ENCODE measurements at places on chromosomes 3 and 15.

GRCh38 chr3:181692311-181693145 is 19.2 kb upstream of the SOX2 start:
- no peak for DNase-seq

GRCh38 chr3:124132813-124133212 is 140.9 kb upstream of the ROPN1 start:
- DNase-seq, result no peak

DNA sequence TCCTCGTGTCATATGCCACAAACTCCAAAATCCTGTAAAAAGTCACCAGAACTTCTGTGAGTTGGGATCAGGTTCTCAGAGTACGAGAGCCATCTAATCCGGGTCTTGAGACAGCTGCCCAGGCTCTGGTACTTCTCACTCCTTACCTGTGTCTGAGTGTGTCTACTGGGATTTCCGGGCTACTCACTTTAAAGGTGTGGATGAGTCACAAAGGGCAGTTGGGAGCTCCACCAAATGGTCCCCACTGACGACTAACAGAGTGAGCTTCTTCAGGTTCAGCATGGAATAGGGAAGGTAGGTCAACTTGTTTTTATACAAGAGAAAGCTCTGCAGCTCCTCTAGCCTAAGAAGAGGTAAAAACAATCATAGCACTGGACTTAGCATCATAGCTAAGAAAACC is 29.5 kb downstream of the RTP3 start:
- DNase-seq, result no peak

DNA sequence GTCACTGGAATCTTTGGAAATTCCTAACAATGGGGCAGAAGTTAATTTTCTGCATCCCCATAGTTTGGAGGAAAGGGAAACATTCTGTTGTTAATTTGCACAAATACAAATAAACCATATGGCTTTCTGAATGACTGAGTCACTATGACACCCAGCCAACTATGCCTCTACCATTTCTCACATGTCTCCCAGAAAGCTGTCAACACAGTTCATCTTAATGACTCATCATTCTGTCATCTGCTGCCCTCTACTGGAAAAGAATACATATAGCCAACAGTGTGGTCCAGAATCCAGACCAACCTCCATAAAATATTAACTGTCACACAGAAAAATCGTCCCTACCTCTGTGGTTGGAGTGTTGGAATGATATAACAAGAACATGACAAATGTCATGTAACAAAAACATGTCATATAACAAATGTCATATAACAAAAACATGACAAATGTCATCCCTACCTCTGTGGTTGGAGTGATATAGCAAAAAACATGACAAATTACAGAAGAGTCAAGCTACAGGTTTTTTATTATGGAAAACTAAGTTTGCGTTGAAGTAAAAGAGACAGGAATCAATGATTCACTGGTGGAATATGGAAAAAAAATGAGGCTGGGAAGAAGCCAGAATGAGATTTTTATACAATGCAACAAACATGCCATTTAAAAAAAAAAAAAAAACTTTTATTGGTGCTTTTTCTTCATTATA is 47.7 kb upstream of the GYG1 start:
- DNase-seq, result no peak

DNA sequence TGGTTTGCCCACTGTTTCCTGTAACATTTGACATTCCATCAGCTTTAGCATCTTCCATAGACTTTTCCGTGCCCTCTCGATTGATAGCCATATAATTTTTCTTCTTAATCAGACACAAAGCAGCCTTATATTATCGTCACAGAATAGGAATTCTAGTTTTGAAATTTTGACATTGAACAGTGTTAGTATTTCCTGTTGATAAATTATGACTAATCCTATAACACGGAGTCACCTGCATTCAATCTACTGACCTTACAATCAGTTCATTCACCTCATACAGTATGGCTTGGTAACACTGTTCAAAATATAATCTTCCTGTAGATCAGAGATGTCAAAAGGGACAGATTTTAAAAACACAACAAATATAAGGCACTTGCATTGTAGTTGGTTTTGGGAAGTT is 423.7 kb downstream of the C3orf38 start:
- no peak for DNase-seq

DNA sequence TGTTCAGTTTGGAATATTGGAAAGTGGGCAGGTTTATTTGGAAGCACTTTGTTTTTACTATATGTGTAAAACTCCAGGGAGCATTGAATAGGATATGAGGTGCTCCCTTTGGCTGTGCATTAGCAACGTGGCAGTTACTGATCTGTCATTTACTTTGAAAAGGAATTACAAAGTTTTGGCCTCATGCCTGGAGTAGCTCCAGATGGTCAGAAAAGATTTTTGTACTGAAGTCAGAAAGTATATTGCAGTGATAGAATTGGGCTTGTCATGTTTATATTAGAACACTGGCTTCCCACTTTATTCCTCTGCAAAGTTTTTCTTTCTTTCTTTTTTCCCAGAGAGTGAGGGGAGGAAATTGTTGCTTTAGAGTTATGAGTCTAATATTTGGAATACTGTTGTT is 26.1 kb downstream of the FNDC3B start:
- no peak for DNase-seq

DNA sequence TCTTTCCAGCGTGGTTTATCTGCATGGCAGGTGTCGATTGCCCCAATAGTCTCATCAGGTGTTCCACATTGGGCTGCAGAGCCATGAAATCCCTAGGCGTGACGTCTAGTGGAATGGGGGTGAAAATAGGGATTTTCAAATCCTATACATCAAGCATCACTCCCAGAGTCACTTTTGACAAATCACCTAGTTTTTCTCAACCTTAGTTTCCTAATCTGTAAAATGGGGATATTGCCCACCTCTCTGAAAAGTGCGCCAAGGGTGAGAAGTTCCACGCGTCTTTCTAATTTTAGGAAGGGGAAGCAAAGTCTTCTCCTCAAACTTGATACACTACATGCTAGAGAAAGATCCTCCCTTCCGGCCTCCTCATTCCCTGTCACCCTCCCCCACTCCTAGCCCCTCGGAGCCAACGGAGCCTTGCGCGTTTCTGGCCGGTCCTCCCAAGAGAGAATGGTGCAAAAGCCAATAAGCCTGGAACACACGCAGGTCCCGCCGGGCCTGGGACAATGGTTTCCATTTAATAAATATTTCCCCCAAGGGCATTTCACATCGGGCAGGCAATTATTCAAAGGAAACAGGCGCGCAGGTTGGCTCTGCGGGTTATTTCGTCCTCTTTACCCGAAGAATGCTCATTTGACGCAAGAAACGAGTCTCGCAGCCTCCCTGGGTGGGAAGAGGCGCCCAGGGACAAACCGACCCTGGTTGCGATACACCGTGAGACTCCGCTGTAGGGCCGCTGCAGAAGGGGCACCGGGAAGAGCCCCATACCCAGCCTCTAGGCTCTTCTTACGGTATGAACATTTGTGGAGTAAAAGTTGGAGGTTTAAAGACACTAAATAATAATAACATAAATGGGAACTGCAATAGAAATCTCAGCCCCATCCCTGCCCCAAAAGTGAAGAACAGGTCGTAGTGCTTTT is 1.2 kb upstream of the SOX14 start:
- no peak for DNase-seq

- no peak for DNase-seq
These were observed 211.9 kb downstream of the ULK4 start for GRCh38 chr3:41749988-41750387.

DNA sequence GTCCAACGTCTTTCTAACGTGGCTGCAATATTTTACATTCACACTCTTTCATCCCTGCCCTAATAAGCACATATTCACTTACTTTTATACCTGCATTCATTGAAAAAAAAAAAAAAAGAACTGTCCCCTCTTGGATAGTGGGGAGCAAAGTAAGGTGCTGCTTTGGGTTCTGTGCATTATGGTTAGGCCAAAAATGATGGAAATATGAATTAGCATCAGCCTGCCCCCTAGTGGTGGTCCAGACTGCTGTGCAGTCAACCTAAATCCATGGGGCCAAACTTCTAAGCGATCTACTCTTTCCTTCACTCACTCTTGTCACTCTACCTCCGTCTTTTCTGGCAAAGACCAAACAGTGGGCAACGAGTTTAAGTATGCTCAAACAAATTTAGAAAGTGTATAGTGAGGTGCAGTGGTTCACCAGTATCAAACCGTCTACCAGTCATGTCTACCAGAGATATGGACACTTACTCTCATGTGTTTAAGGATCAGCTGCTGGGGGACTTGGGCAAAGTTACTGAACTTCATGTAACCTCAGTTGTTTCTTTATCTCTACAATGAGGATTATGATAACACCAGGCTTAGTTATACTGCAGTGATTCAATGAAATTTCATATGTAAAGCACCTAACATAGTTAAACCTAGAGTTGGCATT is 61.5 kb upstream of the GRM7 start:
- peak; percentile 43 for DNase-seq

DNA sequence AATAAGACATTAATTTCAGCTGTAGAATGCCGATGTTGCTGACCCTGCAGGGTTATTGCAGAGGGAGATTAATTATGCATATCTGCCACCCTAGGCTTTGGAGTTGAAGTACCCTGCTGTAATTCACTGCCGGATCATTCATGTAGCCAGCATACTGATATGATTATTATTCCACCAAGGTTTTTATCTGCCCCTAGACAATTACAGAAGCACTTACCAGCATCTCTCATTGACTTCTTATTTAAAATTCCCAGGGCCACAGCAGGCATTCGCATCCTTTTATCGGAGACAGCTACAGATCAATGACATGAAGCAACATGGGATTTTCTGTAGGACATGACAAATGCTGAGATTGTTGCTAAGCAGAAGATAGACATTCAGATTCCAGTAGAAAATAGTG is 31.3 kb downstream of the IL1RAP start:
- DNase-seq, result no peak

- DNase-seq, result no peak
These were observed 253.1 kb downstream of the CGGBP1 start for GRCh38 chr3:87805670-87806069.

DNA sequence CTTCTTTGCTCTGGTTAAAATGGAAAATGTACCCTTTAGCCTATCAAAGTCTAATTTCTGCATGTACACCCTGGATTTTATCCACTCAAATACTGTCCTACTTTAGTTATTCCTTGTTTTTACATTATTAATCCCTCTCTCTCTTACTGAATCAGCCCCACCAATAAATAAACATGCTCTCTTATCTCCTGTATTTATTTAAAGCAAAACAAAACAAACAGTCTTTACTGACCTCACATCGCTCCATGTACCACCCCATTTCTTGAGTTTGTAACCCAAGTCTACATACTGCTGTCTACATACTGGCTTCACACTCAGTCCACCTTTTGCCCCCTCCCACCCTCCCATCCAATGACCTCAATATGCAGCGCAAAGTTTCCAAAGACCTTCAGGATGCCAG is 113.3 kb upstream of the RORA start:
- DNase-seq, result no peak

DNA sequence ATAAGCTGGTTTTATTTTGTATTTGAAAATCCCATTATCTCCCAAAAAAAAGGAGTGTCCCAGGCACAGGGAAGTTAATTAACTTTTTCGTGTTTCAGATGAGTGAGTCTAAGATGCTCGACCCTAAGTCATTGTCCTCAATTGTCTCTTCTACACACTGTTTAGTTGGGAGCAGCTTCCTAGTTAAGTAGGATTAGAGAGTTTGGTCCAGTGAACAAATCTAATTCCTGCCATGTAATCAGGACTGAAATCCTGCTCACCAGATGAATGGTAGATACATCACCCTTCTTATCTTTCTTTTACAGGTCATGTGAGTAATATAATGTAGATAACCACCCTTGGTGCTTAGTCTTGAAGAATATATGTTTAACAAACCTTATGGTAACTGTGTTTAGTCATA is 228.9 kb upstream of the MANF start:
- no peak for DNase-seq

DNA sequence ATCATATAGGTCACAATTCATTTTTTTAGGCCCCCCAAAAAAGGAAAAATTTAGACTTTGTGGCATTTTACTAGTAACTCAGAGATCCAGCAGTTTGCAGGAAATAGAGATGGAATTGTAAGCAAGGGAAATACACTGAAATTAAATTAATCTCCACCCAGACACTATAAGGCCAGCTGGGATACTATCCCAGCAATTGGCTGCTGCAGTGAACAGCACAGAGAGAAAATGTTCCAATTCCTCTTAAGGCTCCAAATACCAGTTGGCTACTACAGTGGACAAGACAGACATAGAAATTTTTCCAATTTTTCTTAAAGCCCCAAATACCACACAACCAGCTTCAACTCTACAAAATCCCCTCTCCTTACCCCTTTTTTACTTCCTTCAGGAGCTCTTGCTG is 78.9 kb downstream of the ULK4 start:
- DNase-seq, result no peak

DNA sequence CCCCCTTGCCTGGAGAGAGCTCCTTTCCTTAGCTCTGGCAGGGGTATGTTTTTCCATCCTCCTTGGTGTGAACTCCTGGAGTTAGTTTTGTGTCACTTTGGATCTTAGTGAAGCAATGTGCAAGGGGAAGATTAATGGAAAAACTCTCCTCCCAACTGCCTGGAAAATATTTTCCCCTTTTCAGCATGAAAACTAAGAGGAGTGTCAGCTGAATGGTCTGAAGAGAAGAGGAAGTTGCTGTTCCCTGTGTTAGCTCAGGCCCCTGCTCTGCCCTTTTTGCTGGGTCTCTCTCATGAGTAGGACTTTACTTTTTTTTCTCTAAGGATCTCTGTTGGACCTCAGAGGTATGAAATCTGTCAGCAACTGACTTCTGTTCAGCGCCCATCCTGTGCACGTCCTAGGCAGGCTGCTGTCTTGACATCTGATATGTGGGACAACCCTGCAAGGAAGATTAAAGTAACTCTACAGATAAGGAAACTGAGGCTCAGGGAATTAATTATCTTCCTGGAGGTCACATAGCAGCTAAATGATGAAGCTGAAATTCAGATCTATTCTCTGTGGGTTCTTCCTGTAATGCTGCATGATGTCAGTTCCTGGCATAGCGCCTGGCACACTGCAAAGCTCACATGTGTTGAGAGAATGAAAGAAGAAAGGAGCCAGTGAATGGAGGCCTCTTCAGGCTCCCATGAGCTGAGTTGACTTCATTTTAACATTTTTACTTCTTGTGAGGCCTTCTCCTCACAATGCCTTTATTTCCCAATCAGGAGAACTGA is 109.7 kb upstream of the GALNT15 start:
- DNase-seq, result no peak

DNA sequence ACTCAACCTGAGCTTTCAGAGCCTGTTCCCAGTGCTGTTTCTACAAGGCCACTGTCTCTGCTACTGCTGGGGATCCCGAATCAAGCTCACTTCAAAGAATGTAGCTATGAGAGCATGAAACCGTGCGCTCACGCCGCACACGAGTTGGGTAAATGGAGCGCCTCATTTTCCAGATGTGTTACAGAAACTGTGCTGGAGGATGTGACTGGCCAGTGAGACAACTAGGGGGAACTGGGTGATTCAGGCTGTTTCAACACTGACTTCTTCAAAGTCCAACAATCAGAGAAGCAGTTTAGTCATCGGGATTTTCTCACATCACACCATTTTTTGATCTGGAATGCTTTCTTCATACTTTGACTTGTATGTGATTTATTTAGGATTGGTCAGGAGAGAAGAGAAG is 3.5 kb downstream of the ZNF710 start:
- no peak for DNase-seq

All from neural crest cell (in vitro differentiated cells).